ENCODE measurements at places on chromosomes 3 and 15.

DNA sequence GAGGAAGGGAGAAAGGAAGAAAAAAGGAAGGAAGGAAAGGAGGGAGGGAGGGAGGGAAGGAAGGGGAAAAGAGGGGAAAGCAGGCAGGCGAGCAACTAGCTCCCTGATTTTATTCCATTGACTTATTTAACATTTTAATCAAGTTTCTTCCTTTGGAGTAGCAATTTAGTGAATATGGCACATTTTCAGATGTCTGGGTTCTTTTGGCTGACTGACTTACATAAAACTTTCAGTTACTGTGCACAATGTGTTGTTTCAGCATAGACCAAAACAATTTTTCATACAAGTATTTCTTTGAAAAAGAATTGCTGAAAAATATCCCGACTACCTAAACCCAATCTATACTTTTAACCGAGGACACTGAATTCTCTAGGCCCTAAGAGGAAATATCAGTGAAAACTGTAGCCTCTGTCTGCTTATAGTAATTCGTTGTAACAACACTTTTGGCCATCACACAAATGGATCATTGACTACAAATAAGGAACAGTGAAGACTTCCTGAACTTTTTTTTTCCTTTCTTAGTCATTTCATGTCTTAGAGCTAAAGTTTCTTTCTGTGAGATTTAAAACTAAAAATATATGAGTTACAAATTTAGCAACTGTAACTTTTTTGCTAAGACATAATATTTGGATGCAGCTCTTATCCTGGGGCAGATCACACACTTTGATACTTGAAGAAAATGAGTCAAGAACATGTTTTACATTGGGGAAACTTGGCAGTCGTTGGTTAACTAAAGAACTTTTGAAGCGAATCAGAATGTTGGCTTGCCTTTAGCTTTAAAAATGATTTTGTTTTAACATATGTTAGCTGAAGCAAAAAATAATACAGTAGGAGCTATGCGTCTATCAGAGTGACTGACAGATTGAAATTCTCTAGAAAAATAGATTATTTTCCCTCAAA, 79.6 kb downstream of the SOX2 start:
- no peak for DNase-seq

DNA sequence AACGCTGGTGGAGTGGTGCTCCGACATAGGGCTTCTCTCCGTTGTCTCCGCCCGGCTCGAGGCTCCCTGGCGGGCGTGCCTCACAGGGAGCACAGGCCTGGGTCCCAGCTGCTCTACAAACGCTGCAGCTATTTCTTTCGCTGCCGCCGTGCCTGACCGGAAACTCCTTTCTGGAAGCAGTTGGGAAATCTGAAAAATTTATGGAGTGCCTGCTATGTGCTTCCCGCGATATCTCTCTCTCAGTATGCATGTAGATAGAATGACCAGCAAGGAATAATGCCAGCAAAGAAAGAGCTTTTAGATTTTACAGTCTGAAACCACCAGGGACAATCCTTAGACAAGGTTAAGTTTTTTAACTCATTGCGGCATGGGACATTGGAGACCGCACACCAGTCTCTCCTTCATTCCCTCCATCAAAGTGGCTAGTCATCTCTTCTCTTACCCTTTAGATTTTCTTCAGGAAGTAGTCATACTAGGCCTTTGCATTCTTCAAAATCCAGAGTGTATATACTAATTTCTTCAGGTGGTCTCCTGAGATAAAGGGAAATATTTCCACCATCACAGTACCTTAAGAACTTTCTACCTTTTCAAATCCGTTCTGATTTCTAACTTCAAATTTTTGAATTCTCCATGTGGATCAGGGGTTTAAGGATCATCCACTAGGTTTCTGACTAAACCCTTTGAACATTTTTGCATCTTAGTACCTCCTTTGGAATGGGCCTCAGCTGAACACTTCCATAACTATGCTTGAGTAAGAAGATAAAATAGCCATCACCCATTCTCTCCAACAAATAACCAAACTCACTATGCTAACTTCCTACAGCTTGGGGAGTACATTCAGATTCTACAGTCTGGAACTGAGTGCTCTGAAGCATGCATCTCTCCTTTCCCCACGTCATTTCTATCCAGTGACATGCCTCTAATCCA, 1.1 kb upstream of the NPHP3 start:
- DNase-seq = no peak

GRCh38 chr3:146469150-146470017, at the start of gene PLSCR2:
Gene PLSCR2 (minus strand): TSS chr3:146469561. CDS start chr3:146459904, 9,657 bp downstream.
- no peak for DNase-seq

- no peak for DNase-seq
Observed at GRCh38 chr3:171295484-171296373, 164.5 kb downstream of the TNIK start.

- no peak for DNase-seq
Observed at GRCh38 chr3:109313061-109313460, 3.3 kb downstream of the DPPA2 start.

GRCh38 chr15:51869060-51869421, 39.6 kb downstream of the TMOD3 start:
- DNase-seq = no peak

DNA sequence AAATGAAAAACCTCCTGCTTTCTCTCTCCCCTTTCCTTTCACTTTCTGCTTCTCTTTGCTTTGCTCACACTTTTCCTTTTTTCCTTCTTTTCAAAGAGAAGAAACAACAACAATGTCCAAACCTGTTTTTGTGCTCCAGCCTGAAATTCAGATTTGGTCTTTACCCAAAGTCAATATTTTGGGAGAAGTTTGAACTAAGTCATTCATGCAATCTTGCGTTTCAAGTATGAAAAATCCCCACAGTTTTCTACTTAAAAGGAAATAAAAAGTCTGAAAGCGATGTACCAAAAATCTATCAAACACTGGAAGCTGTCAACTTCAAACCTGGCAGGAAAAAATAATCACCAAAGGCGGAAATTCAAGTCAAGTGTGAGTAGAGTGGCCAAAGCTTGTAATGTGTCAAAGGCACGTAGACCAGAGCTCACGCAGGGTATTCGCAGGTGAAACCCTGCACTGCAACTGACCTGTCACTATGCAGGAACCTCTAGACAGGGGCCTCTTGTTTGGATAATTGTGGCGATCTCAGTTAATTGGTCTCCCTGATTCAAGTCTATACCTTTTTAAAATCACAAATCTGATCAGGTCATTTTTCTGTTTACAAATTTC, 118.8 kb upstream of the GALNT15 start:
- no peak for DNase-seq

GRCh38 chr3:196081834-196082618, at the start of gene TFRC:
Gene TFRC (minus strand): TSS chr3:196082090. CDS start chr3:196077099, 4,991 bp downstream.
- DNase-seq = peak; percentile 92

- DNase-seq = no peak
Observed at GRCh38 chr3:13528217-13528867, 20.6 kb upstream of the FBLN2 start.

- no peak for DNase-seq
Observed at GRCh38 chr3:181855825-181856224, 144.1 kb downstream of the SOX2 start.

GRCh38 chr3:51718547-51719409, 11.9 kb downstream of the GRM2 start:
- peak; percentile 65 for DNase-seq

DNA sequence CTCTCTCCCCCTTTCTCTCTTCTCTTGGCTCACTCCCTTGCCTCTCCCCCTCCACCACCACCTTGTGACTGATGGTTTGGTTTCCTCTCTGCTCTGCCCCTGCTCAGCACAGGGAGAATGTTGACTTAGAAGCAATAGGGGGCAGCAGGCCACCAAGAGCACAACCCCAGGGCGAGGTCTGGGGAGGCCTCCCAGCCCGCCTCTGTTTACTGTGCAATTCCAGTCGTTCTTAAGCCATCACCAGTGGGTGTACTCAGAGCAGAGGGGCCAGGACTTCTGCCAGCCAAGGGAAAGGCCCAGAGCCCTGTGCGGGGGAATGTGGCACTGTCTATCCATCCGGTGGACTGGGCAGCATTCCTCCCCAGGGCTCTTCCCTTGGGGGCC, 5.7 kb upstream of the APEH start:
- DNase-seq = no peak

DNA sequence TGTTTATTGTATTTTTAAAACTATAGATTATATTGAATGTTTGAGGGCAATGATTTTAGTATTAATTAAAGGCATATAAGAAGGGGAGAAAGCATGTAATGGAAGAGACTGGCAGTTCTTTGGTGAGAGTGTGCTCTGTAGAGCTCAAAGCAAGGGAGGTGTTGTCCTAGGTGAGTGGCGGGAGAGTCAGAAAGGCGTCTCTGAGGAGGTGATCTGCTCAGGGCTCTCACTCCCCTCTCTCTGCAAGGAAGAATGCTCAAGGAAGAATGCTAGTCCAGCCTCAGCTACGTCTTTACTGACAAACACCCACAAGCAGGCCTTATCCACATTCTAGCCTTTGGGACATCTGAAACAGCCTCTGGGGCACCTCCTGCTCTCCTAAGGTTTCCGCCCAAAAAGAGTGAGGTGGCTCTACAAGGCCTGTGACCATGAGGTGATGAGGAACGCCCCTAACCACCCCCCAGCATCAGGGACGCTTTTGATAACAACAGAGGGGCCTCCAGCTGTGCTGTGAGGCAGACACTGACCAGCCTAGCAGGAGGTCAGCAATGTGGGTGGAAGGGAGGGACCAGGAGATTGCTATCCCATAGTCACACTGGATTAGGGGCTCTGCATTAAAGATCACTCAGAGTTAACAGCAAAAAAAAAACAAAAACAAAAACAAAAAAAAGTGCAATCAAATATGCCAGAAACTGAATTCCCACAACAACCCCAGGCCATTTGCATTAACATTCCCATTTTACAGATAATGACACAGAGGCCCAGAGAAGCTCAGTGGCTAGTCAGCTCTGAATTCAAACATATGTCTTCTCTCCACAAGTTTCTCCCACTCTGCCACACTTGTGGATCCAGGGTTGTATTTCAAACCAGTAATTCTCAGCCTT, 202.2 kb upstream of the CTNNB1 start:
- DNase-seq = no peak

- no peak for DNase-seq
Observed at GRCh38 chr15:86743283-86743903, 663.7 kb downstream of the AGBL1 start.

DNA sequence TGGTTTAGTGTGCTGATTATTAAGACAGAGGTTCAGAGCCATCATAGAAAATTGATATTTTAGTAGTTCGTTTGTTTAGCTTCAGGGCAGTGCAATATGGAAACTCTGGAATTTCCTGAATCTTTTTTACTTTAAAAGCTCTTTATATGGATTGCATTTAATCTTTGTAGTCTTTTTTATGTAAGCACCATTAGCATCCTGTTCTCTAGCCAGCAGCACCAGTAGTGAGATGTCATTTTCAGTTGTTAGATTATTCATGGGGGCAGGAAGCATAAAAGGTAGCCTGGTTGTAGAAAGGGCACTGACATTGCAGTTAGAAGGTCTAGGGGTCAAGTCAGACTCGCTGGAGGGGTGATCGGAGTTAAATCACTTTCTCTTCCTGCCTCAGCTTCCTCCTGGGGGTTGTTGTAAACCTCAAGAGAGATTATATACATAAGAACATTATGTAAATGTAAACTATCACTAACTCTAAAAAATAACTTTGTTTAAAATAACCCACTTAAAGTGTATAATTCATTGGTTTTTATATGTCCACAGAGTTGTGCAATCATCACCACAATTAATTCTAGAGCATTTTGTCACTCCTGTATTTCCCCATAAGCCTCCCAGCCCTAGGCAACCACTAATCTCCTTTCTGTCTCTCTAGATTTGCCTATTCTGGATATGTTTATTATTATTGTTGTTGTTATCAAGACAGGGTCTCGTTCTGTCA, 31.4 kb upstream of the ITPKA start:
- no peak for DNase-seq

- DNase-seq = no peak
Observed at GRCh38 chr15:64149424-64149823, 2.1 kb upstream of the SNX22 start.

DNA sequence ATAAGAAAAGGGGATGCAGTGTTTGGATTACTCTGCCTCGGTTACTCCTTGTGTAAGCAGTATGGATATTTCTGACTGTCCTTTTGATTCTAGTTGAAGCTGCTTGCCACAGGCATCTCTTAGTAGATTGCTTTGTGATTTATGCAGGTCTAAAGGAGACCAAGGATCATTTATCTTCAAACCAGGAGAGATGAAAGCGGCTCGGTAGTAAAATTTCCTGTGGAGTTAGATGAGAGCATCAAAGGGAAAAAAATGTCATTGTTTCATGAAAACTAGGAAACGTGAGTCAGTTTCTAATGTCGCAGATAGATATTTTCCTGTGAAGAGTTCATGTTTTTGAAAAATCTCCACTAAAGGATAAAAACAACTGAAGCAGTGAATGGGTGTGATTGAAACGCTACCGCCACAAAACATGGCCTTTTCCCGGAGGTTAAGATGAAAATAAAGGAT, 254.0 kb upstream of the TBL1XR1 start:
- DNase-seq = no peak

DNA sequence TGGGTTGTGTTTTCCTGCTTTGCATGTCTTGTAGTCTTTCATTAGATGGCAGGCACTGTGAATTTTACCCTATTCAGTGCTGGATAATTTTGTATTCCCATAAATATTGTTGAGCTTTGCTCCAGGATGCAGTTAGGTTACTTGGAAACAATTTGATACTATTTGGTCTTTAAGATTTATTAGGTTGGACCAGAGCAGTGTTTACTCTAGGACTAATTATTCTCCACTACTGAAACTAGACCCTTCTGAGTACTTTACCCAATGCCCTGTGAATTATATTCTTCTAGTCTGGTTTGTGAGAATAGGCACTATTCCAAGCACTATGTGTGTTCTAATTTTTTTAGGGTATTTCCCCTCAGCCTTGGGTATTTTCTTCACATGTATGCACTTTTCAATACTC, 37.8 kb upstream of the TASOR start:
- no peak for DNase-seq
